ENCODE measurements at places on chromosomes 7 and 10. TPM values are rescaled to one million over a fixed set of nuclear protein-coding genes. Genes with fewer than 3 reads are reported as not detected.

Gene NRG3
- total RNA-seq: not detected

Gene CEP41
- 14.0 TPM for total RNA-seq

Gene GBX1
- total RNA-seq: not detected

Gene BLNK
- total RNA-seq: 79.5 TPM

Gene HKDC1
- 53.6 TPM for total RNA-seq

Gene AGK
- total RNA-seq: 47.0 TPM

Measured in Peyer's patch (tissue), 4 donors.